ENCODE measurements at places on chromosomes 3 and 15.
A peak's percentile ranks its signal among the peaks of the same experiment; 100 is the strongest.

GRCh38 chr3:129838086-129838485 lies 55.4 kb downstream of the TMCC1 start:
- no peak for DNase-seq

- no peak for DNase-seq
These were observed 1.9 kb upstream of the CHST14 start for GRCh38 chr15:40468898-40469331.

DNA sequence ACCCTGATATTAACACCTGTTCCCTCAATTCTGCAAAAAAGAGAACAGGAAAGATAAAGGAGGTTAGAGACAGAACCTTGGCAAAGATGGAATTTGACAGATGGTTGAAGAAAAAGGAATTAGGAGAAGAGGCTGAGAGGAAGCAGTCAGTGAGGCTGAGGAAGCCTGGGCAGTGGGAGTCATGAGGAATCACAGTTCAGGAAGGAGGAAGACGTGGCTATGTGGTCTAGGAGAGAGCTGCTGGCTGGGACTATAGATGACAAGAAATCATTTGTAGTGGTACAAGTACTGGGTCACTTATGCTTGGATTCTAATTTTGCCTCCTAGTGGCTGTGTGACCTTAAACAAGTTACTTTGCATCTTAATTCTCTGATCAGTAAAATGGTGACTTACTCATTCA lies 49.0 kb downstream of the LARS2 start:
- no peak for DNase-seq

DNA sequence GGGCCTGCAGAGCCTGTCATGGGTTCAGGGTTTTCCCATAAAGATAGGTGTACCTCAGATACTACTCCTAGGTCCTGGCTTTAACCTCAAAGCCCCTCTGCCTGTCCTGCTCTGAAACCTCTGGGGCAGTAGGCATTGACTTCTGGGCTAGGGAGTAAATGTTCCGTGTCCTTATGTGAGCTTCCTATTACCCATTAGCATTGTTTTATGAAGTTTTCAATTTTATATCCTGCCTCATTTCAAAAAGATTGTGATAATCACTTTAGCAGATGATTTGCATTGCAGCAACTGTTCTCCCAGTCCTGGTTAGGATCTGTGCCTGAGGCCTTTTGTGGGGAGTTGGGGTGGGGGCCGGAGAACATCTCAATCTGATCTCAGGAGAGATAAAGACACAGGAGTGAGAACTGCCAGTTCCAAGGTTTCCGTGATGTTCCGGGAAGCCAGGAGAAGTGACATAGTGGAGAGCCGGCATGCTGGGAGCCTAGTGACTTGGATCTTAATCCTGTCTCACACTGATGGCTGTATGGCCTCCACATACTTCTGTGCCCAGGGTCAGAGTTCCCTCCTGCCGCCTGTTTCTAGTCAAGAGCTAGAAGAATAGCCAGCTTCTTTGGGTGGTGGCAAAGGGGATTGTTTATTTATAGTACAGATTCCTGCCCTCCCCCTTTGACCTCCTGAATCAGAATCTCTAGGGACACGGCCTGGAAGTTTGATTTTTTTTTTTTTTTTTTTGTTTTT lies 10.6 kb downstream of the TPM1 start:
- no peak for DNase-seq

- DNase-seq = no peak
These were observed 88.1 kb downstream of the RTP4 start for GRCh38 chr3:187456250-187456649.

DNA sequence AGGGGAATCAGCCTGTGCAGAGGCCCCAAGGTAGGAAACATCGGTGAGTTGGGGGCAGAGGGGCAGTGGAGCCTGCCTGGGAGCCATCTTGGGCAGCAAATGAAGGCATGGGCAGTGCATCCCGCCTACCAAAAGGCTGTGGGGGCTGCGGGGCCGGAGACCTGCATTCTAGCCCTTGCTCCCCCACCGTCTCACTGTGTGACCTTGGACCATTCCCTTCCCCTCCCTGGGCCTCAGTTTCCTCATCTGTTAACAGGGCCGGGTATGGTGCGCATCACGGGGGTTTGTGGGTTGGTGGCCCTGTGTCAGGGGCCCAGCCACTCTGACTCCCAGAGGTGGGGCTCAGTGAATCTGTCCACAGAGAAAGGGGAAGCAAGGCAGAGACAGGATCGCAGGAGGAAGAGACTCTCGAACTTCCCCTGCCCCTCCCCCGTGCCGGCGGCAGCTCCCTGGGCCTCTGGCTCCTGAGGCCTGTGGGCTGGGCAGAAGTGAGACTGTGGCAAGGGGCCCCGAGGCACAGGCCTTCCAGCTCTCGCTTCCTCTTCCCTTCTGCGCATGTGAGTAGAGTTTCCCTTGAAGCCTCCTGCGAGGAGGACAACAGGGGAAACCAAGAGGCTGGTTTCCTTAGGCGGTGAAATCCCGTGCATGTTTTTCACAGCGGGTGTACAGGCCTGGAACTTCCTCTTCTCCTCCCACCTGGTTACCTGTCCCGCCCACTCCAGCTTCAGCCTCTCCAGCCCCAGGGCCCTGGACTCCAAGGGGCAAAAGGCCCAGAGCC lies 42.9 kb downstream of the IDH2 start:
- peak; percentile 46 for DNase-seq

DNA sequence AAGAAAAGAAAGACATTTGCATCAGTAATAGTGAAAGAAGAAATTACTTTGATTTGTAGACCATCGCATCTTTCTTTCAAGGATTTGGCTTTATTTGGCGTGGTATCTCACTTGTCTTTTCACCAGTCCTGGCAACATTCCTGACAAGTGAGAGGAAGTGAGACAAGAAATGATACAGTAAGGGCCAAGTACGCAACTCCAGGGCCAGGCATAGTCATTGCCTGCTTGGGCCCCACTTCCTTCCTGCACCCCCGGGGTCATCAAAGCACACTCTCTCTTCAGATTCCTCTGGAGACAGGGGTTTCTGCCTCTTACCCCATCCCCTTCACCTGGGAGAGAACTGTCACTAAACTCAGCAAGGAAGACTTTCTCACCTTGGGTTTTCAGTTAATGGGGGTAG lies 55.1 kb downstream of the CD47 start:
- DNase-seq = no peak

DNA sequence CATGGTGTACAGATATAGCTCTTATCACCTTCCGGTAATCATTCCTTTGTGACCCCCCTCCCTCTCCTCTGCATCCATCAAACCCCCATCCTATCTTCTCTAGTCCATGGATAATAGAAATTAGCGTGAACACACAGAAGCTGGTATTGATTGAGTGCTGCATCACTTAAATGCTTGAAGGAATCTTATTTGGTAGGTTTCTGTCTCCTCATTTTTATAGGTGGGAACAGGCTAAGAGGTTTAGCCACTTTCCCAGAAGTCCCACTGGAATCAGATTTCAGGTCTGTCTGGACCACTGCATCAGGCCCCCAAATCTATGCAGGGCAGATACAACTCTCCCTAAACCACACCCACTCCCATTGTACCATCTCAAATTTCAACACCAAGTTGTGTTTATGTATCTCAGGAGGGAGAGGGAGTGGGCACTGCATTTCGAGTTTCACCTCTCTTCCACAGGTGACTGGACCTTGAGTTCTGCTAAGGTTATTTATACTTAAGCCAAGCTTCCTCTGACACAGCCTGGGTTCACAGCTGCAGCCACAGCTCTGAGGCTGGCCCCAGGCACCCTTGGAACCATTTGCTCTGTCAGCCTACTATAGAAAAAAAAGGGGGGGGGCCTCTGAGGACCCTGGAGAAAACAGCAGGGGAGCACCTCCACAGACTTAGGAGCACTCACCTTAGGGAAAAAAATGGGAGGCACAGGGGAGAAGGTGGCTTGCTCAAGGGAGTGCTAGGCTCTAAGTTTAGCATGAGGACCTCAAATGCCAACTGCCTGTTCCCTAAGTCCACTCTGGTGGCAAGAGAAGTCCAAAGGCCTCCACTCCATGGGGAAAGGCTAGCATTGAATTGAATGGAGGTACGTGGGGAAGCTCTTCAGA lies 2.1 kb upstream of the NMB start:
- no peak for DNase-seq

DNA sequence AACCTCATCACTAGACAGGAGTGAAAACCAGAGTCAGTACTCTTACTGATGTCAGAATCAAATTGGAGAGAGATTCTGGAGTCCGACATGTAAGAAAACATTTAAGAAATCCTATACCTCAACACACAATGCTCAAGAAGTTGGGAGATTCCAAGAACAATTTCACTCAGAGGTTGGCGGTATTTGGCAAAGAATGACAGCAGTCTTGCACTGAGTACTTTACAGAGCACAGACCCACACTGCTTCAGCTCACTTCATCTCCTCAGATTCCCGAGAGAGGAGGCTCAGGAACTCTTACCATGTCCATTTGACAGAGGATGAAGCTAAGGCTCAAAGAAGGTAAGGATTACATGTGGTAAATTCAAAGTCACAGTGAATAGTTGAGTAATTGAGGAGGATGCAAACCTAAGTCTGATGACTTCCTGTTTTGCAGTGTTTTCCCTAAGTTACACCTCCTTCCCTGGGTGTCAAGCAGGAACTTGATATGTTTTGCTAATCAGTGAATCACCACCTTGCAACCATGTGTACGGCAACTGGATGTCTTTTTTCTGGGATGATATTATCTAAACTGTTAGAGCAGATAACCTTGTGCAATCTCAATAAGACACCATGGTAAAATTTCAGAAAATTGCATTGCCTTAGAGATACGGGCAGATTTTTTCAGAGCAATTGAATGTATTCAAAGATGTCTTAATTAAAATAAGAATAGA lies 61.3 kb upstream of the MME start:
- DNase-seq = no peak

- no peak for DNase-seq
These were observed 822.3 kb upstream of the CFAP20DC start for GRCh38 chr3:59872128-59872527.

GRCh38 chr3:39372833-39373232 lies 10.3 kb upstream of the SLC25A38 start:
- DNase-seq = no peak

GRCh38 chr3:152272771-152273242 lies 4.1 kb downstream of the MBNL1 start:
- no peak for DNase-seq

GRCh38 chr15:25391971-25392721 lies 46.7 kb downstream of the UBE3A start:
- DNase-seq = no peak

- DNase-seq = no peak
These were observed 131.8 kb upstream of the SLC7A14 start for GRCh38 chr3:170717410-170718402.

DNA sequence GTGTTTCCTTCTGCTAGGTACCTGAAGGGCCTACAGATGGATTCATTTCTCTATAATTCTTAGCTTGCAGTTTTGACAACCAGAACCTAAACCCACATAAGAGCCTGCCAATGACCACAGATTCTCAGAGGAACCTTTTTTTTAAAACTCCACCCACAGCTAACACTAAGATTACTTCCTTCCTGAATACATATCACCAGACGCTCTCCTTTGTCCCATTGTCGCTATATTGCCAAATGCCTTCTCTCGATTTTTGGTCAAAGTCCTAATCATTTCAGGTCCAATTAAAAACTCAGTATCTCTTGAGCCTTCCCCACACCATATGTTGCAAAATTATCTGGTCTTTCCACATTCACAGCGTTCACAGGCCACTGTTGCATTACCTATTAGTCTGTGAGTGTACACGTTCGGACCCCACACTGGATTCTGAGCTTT lies 12.4 kb downstream of the ZNF710 start:
- peak; percentile 86 for DNase-seq

DNA sequence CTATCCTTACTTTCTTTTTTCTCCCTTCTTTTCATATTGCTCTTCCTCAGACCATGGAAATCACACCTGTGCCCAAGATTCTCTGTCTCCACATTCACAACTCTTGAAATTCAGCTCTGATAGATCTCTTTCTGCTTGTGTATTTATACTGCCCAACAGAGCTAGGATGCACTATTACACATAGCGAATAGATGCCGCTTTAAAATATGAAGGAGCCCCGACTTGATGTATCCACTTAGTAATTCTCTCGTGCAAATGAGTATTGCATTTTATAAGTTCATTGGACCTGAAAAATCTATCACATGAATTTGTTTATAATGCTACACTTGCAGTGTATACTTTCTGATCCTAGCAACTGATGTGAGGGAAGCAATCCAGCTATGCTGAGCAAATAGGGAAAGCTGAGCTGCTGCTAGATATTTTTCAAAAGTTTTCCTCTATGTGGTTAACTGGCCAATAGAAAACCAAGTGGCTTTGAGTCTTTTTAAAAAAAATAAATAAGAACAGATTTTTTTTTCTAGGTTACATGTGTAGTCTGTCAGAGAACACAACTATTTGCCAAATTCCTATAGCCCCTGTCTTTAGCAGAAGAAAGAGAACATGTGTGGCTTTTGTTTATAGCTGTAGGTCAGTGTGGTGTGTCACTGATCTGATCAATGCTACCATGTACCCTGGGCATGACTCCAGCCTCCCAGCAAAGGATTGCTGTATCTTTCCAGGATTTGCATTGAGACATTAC lies 64.3 kb upstream of the LEKR1 start:
- DNase-seq = no peak

DNA sequence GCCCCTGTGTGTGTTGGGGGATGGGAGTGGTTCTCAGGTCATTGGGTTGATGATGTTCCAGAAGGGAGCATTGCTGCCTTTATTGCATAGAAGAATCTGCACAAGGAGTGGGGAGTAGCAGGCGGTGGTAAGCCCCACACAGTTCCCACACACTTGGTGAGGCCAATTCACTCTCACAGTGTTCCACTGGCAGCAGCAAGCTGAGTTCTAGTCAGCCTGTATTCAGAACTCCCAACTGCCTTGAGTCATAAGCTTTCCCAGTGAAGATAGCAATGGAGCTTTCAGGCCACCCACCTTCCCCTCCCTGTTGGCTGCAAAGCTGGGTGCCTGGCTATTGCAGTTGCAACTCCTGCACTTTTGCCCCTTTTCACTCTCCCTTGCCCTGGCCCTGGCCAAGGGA lies 181.1 kb upstream of the RBMS3 start:
- DNase-seq = no peak

- no peak for DNase-seq
These were observed 908 bp upstream of the RAB43 start for GRCh38 chr3:129122412-129123011.

DNA sequence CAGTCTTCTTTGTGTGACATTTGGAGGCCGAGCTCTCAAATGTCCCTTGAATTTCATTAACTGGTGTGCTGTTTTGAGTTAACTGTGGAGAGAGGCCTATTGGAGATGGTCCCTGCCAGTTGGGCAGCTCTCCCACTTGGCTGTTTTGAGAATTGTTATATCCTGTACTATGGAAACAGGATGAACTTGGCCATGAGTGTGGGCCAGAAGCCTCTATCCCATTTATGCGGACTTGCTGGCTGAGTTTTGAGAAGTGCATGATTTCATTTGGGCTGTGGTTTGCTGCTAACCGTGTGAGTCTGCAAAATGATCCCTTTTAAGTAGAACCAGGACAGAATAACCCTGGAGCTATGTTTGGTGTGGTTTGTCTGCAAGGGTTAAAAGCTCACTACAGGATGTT lies 366.0 kb downstream of the PTPRG start:
- DNase-seq = no peak

DNA sequence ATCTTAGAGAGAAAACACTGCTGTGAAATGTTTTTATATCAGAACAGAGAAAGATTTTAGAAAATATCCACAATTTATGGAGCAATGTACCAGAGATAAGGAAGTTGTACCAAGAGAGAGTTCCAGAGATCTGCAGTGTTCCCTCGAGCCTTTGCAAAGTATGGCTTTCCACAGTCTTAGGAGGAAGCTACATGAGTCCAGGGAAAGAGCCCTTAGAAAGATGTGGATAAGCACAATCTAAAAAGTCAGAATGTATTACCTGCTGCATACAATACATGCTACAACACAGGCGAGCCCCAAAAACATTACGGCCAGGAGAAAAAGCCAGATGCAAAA lies 56.4 kb downstream of the ZNF860 start:
- DNase-seq = no peak

GRCh38 chr3:48137425-48137999 lies 50.7 kb downstream of the CDC25A start:
- DNase-seq = no peak

All from T-helper 2 cell (primary cell).